Esophagus squamous epithelium (tissue), 5 donors: ENCODE measurements at places on chromosomes 12 and 14.

DNA sequence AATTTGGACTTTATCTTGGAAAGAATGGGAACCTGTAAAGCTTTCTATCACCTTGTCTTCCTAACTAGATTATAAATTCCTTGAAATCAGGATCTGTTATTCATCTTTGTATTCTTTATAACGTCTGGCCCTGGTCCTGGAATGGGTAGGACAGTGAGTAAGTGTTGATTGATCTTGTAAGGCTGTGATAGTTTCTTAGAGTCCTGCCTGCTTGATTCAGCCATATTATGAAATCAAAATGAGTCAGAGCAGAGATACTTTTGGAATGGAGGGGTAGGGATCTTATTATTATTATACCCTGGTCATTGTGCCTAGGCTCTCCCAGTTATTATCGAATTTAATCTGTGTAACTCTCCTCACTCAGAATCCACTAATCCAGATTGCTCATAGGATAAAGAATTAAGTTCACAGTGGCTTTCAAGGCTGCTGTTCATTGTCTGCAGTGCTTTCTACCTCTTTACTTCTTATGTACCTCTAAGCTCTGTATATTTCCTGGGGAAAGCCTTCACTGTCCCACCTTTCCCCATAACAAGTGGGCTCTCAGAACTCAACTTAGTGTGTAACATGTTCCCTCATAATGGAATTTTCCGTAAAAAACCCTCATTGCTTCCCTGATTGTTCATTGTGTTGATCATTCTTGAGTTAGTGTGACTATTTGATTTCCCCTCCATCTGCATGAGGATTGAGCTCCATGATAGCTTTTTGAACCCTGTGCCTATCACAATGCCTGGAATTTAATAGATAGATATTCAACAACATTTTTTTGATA lies 93.3 kb downstream of the DAAM1 start:
- no peak for DNase-seq

GRCh38 chr12:59699421-59700152 lies 103.8 kb downstream of the SLC16A7 start:
- DNase-seq = no peak

GRCh38 chr12:125056306-125056705 lies 8.9 kb upstream of the AACS start:
- no peak for DNase-seq

GRCh38 chr14:84042992-84043391 lies 1487.0 kb upstream of the FLRT2 start:
- DNase-seq = no peak

GRCh38 chr14:54570047-54570446 lies 3.1 kb downstream of the SAMD4A start:
- no peak for DNase-seq
